ENCODE measurements at places on chromosomes 4 and X. TPM values are rescaled to one million over a fixed set of nuclear protein-coding genes. Genes with fewer than 3 reads are reported as not detected.

The CPE gene
- 0.10 TPM for total RNA-seq

The C4orf36 gene
- not detected for total RNA-seq

GRCh38 chr4:139137763-139138162, 39.3 kb downstream of the ELF2 start:
- DNase-seq: no peak

GRCh38 chr4:21452931-21453330, 495.6 kb downstream of the KCNIP4 start:
- no peak for DNase-seq

GRCh38 chr4:177517862-177518261, 75.6 kb upstream of the AGA start:
- no peak for DNase-seq

- DNase-seq: no peak
Measured at GRCh38 chr4:2898001-2898400, 54.4 kb downstream of the ADD1 start.

DNA sequence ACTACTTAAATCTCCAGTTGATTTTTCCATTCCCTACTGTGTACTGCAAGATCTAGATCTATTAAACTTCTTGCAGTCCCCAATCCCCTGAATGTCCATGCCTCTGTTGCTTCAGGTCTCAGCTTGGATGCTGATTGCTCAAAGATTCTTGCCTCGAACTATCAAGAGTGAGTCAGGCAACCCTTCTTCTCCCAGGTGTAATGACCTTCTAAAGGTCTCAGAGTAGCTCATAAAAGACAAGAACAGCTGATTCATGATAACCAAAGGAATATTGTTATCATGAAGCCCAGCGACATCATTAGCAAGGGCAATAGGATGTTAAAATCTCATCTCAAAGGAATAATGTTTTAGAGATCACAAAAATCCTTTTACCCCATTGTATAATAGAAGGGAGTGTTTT, 6.8 kb upstream of the FABP2 start:
- no peak for DNase-seq

- DNase-seq: no peak
Measured at GRCh38 chr4:38193236-38193863, 233.2 kb downstream of the PTTG2 start.

DNA sequence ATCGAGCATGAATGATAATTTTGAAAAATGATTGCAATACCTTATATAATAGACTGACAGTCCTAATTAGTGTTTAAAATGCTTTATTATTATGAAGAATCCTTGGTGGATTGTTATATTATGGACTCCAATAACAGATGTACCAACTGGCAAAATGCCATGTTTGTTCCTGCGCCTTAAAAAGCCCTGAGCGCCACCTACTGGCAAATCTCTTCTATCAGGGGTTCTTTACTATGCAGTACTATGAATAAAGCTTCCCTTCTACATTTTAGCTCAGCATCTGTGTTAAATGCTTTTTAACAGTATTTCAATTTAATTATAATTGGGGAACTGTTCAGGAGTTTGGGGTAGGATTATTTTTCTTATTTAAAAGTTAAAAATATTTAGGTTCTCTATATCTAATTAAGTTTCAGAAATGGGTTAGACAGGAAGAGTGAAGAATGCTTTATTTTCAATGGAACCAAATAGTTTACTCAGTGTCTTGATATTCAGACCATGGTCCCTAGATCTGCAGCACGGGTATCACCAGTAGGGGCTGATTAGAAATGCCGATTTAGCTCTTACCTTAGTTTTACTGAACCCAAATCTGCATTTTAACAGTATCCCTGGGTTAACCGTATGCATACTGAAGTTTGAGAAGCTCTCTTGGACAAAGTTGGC, 20.0 kb downstream of the CFAP97 start:
- peak; percentile 88 for DNase-seq

DNA sequence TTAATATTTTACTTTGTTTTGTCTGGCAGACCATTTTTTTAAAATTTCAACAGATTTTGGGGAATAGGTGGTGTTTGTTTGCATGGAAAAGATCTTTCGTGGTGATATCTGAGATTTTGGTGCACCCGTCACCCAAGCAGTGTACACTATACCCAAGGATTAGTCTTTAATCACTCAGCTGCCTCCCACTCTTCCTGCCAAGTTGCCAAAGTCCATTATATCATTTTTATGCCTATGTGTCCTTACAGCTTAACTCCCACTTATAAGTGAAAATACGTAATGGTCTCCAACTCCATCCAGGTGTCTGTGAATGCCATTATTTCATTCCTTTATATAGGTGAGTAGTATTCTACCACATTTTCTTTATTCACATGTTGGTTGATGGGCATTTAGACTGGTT, 281.7 kb upstream of the GK2 start:
- no peak for DNase-seq

- DNase-seq: no peak
Measured at GRCh38 chr4:47526281-47526680, 41.2 kb downstream of the ATP10D start.

GRCh38 chrX:134737061-134737460, 78.8 kb upstream of the PLAC1 start:
- no peak for DNase-seq

DNA sequence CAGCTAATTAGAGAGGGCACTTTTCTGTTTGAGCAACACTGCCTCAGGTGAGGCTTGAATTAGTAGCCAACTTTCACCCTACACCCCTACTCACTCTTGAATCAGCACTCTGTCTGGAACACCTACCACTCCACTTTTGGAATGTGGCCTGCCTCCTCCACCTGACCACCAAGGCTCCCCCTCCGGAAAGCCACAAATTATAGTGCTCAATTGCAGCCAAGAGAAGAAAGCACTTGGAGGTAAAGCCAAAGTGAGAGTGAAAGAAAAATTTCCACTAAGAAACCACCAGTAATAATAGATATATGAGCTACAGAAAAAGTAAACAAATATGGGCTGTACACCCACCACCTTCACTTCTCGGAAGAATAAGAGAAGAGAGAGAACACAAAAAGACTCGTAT, 41.1 kb downstream of the PPP3CA start:
- no peak for DNase-seq

GRCh38 chrX:19372170-19372546, 28.4 kb downstream of the PDHA1 start:
- peak; percentile 81 for DNase-seq

- no peak for DNase-seq
Measured at GRCh38 chr4:130131536-130131935, 1035.6 kb downstream of the C4orf33 start.

GRCh38 chr4:169098054-169098497, 88.0 kb upstream of the CBR4 start:
- no peak for DNase-seq
